B cell (primary cell): ENCODE measurements at places on chromosomes 5 and 9. TPM values are rescaled to one million over a fixed set of nuclear protein-coding genes. Genes with fewer than 3 reads are reported as not detected.

GRCh38 chr5:4773827-4774317, 366.3 kb upstream of the ADAMTS16 start:
- no peak for DNase-seq

DNA sequence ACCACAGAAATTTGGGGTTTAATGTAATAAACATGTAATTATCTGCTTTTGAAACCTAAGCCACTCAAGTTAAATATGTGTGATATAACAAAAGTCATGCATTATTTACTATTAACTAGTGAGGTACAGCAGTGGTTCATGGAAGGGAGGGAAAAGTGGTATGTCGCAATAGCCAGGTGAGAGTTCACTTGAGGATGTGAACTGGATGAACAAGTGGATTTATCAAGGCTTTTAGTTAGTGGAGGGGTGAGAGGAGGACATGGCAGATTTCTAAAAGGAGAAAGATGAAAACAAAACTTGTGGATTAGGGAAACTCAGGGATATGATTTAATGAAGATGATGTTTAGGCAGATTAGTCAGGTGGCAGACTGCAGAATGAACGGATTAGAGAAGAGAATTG, 141.3 kb upstream of the NFIB start:
- no peak for DNase-seq

DOK3 gene
- total RNA-seq, result 113 and 115 TPM in 2 replicates

SPDL1 gene
- total RNA-seq, result 14.8 and 17.9 TPM in 2 replicates

RGMB gene
- 17.1 and 18.3 TPM in 2 replicates for total RNA-seq

DNA sequence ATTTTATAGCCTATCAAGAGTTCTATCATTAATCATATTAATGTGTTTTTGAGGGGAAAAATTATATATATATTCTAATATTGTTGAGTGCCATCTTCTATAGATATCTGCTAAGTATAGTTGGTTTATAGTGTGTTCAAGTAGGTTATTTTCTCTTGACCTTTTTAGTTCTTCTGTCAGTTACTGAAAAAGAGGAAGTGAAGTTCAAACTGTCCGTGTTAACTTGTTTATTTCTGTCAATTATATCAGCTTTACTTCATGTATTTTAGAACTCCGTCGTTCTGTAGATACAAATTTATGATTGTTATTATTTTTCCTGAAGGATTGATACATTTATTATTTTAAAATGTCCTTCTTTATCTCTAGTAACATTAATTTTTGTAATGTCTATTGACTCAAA, 1209.1 kb downstream of the CDH12 start:
- no peak for DNase-seq

DNA sequence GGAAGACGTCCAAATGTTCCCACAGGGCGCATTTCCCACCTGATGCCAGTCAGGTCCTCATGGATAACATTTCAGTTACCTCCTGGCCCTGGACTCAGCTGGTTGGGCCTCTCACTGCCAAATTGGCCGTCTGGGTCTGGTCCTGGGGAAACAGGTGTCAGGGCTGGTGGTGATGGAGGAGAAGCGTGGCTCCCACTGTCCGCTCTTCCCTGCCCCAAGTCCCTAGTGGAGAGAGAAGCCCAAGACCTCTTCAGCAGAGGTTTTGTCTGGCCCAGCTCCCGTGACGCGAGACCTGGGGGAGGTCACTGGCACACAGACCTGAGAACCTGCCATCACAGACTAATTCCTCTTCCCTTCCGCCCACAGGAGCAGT, 27.8 kb upstream of the PRDM12 start:
- DNase-seq, result no peak

TMC1 gene
- total RNA-seq, result not detected in 2 replicates

DNA sequence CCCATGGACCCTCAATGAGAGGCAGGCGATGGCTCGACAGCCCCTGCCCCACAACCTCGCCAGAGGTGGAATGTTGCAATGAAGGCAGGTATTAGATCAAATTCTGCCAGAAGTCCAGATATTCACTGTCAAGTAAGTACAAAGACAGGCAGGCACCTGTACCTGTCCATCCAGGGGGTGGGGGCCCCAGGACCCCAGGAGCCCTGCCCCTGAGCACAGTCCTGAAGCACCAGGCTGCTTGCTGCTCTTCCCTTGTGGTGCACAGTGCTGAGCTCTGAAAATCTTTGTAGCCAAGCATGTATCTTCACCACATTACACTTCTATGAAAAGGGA, 26.2 kb upstream of the HMCN2 start:
- DNase-seq, result no peak

DNA sequence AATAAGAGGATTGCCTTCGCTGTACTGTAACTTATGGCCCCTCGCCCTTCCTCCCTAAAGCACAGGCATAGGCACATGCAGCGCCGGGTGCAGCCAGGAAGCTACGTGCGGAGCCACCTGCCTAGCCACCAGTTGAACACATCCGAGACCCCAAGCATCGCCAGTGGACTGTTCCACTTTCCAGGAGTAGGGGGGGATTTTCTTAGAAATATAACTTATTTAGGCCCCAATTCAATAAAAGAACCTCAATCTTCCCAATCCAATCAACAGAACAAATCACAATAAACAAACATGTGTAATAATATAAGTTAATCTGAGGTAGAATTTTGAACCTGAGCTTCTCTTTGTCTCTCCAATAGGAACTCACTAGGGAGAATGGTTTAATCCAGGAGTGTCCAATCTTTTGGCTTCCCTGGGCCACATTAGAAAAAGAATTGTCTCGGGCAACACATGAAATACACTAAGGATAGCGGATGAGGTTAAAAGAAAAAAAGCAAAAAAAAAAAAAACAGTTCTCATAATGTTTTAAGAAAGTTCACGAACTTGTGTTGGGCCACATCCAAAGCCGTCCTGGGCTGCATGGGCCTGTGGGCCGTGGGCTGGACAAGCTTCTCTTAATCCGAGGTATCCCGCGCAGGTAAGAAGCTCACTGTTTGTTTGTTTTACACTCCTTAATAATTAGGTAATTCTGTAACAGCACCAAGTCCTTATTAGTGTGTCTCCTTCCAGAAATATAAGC, 22.0 kb upstream of the NIPBL start:
- no peak for DNase-seq

GRCh38 chr9:90114641-90115425, 510.0 kb downstream of the GADD45G start:
- DNase-seq, result no peak

GRCh38 chr9:17810728-17811571, 232.1 kb downstream of the SH3GL2 start:
- DNase-seq, result peak; percentile 14

- DNase-seq, result no peak
Measured at GRCh38 chr5:149383399-149383798, 4.3 kb upstream of the IL17B start.
